Stimulated activated CD8-positive, alpha-beta memory T cell treated with anti-CD3 and anti-CD28 coated beads, Interleukin-12 subunit alpha, Interleukin-12 subunit beta, amount 100 ng/mL, for 1 hour (primary cell): ENCODE measurements at places on chromosomes 2 and 18.

- DNase-seq: no peak
Observed at GRCh38 chr2:227706859-227707258, 11.0 kb downstream of the SLC19A3 start.

GRCh38 chr2:96760986-96761832 lies 507 bp downstream of the CNNM4 start:
- no peak for DNase-seq

DNA sequence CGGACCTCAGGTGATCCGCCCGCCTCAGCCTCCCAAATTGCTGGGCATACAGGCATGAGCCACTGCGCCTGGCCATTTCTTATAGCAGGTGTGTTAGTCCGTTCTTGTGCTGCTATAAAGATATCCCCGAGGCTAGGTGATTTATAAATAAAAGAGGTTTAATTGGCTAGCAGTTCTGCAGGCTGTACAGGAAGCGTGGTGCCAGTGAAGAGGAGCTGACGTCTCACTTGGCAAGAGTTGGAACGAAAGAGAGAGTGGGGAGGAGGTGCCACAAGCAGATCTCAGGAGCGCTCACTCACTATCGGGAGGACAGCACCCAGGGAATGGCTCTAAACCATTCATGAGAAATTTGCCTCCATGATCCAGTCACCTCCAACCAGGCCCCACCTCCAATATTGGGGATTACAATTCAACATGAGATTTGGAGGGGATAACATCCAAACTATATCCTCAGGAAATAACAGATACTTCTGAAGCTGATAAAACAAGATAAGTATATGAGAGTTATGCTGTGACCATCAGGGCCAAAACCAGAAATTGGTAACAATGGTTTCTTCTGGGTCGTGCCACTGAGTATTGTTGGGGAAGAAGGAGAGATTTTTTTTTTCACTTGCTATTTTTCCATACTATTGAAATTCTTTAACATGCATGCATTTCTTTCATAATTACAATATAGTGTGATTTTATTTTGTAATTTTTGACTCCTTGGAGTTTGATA lies 7.4 kb upstream of the RMC1 start:
- no peak for DNase-seq

- DNase-seq: no peak
Observed at GRCh38 chr2:206457188-206457634, 13.9 kb downstream of the ADAM23 start.

GRCh38 chr2:62010632-62011256 lies 105.3 kb downstream of the COMMD1 start:
- DNase-seq: no peak

DNA sequence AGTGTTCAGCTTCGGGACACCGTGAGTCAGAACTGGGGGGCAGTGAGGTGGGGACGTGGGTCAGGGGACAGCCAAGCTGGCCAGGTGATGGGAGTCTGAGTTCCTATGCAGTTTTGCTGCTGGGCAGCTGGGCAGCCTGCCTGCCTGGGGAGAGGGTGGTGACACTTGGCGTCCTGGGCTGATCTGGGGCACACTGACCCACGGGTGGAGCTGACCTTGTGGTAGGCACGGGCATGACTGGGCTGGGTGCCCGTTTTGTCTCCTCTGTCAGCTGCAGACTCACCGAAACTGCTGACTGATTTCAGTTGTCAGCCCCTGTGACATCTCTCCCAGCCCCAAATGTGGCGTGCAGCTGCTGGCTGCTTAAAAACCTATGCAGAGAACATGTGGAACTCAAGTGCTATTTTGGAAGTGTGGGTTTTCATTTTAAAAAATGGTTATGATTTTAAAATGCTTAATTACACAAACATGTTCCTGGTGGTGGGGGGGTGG lies 32.6 kb upstream of the E2F6 start:
- no peak for DNase-seq

DNA sequence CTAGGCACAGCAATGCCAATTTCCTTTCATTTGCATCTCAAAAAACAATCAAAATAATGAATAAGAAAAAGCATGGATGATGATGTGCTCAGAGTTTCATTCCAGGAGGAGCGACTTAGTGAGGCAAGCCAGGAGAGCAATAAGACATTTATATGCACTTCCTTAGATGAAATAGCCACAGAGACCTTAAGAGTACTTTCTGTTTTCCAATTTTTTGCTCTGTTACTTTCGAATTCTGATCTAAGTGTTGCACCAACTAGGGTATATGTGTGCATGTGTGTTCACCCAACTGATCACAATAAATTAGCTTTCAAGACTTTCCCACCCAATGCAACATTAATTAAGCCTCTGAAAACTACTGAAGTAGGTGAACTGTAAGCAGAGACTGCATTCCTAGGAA lies 709 bp downstream of the RAB27B start:
- no peak for DNase-seq

GRCh38 chr2:67642046-67642382 lies 244.9 kb downstream of the ETAA1 start:
- DNase-seq: no peak

GRCh38 chr18:22124970-22125369 lies 44.4 kb upstream of the GATA6 start:
- DNase-seq: no peak

GRCh38 chr2:33241581-33241980 lies 234.9 kb upstream of the RASGRP3 start:
- DNase-seq: no peak

- no peak for DNase-seq
Observed at GRCh38 chr2:230968921-230969658, 26.8 kb upstream of the SPATA3 start.

DNA sequence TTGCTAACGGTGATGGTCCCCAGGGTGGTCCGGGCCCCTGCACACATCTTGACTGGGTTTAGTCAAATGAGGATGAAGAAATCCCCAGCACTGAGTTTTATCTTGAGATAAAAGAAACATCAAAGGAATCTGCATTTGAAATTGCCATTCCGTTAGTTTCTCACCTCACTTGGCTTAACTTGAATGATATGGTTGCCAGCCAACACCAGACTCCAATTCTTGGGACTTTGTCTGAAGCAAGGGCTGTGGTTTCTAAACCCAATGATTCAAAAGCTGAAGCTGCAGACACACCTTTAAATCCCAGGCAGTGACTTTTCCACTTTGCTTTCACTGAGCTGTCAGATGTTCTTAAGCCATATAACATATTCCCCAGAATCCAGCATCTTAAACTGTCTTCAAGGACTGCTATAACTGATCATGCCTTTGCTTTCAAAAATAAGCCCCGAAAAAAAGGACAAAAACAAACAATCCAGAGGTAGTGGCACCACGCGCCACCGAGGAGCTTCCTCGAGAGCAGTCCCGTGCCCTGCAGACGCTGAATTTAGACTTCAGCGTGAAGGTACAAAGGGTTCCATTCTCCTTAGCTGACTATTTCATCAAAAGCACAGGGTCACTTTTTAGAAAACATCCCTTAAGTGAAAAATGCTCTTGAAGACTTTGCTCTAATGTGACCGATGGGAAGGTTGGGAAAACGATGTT lies 189.3 kb downstream of the HDAC4 start:
- DNase-seq: no peak

- DNase-seq: no peak
Observed at GRCh38 chr18:52319424-52319983, 20.5 kb upstream of the DCC start.

DNA sequence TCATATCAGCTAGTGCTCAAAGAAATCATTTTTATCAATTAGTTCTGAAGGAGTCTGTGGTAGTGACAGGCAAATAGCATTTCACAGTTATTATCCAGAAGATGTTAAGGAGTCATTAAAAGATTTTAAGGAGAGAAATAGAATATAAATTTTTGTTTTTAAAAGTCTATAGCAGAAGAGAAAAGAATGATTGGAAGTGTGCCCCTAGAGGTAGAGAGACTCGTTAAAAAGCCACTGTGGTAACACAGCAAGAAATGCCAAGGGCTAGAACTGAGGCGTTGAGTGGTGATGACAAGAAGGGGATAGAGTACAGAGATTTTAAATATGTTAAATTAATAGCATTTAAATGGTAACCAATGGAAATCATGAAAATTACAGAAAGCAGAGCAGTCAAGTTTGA lies 78.3 kb downstream of the VWC2L start:
- no peak for DNase-seq

- DNase-seq: no peak
Observed at GRCh38 chr2:161070693-161071479, 89.3 kb upstream of the TANK start.

- no peak for DNase-seq
Observed at GRCh38 chr2:170461889-170462288, 253.2 kb upstream of the SP5 start.

- no peak for DNase-seq
Observed at GRCh38 chr18:36403896-36404820, 106.6 kb downstream of the FHOD3 start.

- DNase-seq: no peak
Observed at GRCh38 chr2:119085613-119086012, 72.9 kb downstream of the C1QL2 start.

- no peak for DNase-seq
Observed at GRCh38 chr2:204892506-204893255, 347.4 kb downstream of the PARD3B start.

- no peak for DNase-seq
Observed at GRCh38 chr2:216536734-216537210, 38.1 kb downstream of the RPL37A start.

DNA sequence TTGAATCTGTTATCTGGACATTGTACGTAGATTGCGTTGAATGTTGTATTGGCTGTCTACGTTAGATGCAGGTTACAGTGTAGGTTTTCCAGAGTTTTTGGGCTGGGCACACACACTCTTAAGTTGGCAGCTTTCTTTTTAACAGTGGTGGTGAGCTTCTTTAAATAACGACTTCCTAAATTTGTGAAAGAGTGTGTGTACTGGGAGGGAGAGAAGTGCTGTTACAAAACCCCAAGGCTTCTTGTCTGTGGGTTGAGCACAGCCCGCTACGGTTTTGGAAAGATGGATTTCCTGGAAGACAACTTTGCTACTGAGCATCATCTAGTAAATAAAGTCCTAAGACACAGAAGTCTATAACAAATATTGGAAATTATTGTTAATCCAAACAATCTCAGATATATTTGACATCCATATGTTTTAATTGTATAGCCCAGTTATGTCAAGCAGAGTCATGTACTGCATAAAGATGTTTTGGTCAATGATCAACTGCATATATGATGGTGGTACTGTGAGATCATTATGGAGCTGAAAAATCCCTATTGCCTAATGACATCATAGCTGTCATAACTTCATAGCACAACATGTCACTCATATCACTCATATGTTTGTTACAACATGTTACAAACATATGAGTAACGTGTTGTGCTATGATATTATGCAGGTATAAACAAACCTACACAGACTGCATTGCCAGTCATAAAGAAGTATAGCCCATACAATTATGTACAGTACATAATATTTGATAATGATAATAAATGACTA lies 7.9 kb upstream of the THUMPD2 start:
- no peak for DNase-seq

DNA sequence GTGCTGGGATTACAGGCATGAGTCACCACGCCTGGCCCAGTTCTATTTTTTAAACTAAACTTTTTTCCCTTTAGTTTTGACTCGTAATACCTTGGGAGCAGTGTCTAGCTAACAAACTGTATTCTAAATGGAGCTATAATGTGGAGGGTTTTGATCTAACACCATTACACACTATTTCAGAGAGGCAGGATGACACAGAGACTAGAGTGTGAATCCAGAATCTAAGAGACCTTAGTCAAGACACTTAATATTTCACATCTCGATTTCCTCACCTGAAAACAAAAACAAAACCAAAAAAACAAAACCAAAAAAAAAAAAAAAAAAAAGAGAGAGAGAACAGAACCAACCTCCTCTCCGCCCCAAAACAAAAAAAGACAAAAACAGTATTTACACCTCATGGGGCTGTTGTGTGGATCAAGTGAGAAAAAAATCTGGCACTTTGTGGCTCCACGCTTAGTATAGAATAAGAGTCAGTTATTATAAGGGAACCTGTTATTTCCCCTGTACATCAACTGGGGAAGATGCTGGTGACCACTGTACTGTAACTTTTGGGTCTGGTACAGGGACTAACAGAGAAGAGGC lies 31.3 kb downstream of the DARS1 start:
- no peak for DNase-seq

DNA sequence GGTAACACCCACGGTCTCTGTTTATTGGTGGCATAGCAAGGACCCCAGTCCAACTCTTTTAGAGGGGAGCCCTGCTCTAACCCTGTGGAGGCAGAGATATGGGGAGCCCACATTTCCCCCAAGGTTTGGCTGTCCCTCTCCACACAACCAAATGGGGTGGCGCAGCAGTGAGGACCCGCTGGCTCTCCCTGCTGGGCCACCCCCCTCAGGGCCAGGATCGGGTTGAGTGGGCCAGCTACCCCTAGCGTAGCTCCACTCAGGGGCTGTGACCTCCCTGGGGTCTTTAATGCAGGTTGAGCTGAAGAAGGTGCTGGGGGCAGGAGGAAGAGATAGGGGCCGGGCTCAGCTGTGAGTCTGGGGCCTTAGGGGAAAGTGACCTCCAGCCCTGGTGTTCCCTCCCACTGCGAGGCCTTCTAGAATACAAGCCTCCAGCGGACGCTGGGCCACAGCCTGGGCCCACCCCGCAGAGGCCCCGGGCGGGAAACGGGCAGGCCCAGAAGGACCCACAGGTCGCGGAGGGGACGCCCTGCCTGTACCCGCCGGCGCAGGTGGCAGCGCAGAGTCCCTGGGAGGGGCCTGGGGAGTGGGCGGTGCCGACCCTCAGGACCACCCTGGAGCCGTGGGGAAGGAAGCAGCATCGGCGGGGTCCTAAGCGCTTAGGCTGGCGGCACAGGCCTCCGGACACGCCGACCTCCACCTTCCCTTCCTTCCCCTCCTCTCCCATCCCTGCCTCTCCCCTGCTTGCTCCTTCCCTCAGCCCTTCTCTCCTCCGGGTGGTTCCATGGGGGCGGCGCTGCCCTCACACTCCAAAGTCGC lies 9.6 kb downstream of the CROCC2 start:
- DNase-seq: no peak

DNA sequence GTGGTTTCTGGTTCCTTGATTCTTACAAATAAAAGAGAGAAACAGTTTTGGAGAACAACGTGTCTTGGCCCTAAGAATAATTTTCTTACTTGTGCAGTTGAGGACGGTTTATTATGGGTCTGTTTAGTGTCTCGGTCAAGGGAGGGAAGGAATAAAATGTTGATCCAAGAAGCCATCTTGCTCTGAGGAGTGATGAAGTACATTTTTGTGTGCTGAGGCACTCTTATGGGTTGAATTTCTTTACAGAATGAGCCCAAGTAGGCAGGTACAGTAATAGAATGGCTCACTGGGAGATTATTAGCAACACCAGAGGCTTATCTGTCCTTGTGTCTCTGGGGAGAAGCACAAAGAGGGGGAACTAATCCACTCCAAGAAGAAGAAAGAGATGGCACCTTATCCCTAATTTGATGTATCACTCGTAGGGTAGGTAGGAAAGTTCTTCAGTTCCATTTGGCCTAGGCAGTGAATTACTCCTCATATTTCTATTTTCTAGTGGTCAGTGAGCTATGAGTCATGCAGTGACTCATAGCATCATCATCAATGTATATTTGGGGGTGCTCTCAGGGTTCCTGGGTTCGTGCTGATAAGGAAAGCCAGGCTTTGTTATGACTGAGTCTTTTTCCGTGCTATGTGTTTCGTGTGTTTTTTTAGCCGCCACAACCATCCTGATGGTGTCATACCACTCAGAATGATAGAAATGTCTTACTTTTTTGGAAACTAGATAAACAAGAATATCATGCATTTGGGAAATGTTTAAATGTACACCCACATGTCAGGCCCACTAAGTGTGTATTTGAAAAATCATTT lies 250.1 kb upstream of the CTAGE1 start:
- no peak for DNase-seq

- no peak for DNase-seq
Observed at GRCh38 chr2:16630463-16630862, 35.2 kb downstream of the CYRIA start.
